ENCODE measurements at places on chromosomes 1 and 21.

GRCh38 chr1:218874313-218874712, 299.4 kb upstream of the LYPLAL1 start:
- DNase-seq = no peak

- DNase-seq = no peak
Measured at GRCh38 chr1:107842241-107842640, 122.7 kb downstream of the VAV3 start.

DNA sequence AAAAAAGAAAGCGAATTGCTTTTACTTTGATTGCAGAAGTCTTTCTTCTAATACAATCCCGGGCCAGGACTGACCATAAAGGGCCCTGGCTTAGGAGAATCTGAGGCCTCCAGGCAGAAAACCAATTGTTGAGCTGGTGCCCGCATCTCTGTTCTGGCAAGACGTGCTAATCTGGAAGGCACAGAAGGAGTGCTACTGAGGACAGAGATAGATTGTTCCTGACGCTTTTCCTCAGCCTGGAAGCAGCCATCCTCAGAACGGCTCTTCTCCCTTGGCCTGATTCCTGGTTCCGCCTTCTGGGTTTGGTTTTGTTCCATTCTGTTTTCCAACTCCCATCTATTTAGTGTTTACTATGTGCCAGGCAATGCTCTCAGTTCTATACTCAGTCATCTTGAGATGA, 44.8 kb upstream of the SPOCD1 start:
- no peak for DNase-seq

GRCh38 chr1:78712467-78713051, 62.9 kb downstream of the IFI44 start:
- DNase-seq = no peak

GRCh38 chr21:40507978-40508377, 339.0 kb downstream of the DSCAM start:
- DNase-seq = no peak

GRCh38 chr1:150954708-150955107, 19.9 kb downstream of the CERS2 start:
- DNase-seq = no peak

DNA sequence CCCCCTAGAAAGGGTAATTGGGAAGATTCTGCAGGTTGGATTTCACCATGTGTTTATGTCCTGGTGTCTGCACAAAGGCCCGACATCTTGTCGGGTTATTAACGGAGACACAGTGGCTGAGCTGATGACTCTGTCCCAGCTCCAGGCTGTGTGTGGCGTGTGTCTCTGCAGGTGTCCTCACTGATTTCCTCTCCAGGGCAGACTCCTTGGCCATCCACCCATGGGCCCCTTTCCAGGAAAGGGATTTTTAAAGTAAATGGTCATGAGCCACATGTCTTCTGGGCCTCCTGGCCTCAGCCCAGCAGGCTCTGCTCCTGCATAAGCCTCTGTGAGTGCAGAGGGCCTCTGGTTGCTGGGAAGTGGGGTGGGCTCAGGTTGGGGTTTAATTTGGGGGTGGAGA, 418.7 kb upstream of the VAMP3 start:
- no peak for DNase-seq

- no peak for DNase-seq
Measured at GRCh38 chr1:82240571-82240970, 439.8 kb downstream of the ADGRL2 start.

- DNase-seq = no peak
Measured at GRCh38 chr1:112628516-112628915, 8.9 kb downstream of the CAPZA1 start.

DNA sequence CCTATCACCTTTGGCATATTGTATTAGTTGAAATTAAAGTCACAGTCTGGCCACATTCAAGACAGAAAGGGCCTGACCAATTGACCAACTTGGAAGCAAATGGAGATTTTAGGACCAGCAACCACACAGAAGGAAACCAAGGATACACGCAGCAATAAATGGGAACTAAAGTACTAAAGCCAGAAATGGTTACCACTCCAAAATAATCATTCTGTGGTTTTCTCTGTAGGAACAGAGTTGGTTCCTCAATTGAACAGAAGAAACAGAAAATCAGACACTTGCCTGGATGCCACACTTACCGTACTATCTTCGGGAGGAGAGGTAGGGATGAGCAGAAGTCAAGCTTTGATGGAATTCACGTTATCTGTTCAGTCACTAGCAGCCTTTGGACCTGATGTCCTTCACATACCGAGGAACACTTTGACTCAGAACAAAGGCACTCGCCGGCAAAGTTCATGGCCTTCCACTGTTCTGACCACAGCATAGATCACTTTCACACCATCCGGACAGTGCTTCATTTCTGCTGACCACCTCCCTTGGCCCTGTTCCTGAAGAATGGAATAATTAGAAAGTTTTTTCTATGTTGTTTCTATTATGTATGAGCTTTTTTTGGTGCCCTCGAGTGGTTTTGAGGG, 96.9 kb downstream of the LPAR3 start:
- DNase-seq = no peak

DNA sequence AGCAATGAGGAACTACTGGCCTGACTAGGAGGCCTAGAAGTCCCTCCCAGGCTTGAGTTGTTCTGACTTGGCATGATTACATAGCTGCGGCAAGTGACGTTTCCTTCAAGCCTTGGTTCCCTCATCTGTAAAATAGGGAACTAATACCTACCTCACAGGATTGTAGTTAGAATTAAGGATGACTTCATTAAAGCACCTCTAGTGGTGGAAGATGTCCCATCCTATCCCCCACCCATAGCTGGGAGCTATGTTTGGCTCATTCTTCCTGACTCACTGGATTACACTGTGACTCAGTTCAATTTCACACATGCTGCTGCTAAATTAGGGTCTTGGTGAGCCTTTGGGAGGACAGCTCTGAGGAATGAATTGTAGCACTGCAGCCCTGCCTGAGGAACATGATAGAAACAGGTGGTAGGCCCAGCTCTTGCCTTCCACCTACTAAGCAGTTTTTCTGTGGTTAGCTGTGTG, 6.0 kb upstream of the SHISA4 start:
- peak; percentile 37 for DNase-seq

- no peak for DNase-seq
Measured at GRCh38 chr1:205444300-205444930, 11.4 kb downstream of the BLACAT1 start.

- DNase-seq = no peak
Measured at GRCh38 chr1:31266547-31266946, 26.9 kb upstream of the NKAIN1 start.

DNA sequence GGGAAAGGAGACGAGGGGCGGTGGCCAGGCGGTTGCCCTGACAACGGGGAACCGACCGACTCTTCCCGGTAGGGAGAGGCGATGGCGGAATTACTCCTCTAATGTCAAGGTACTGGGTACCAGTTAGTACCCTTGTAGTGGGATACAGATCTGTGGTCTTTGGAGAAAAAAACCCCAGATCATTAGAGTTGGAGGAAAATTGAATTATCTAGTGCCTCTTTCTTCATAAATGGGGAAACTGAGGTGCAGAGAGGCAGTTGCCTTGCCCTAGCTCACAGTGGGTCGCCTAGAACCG, 545 bp upstream of the PEF1 start:
- DNase-seq = no peak

DNA sequence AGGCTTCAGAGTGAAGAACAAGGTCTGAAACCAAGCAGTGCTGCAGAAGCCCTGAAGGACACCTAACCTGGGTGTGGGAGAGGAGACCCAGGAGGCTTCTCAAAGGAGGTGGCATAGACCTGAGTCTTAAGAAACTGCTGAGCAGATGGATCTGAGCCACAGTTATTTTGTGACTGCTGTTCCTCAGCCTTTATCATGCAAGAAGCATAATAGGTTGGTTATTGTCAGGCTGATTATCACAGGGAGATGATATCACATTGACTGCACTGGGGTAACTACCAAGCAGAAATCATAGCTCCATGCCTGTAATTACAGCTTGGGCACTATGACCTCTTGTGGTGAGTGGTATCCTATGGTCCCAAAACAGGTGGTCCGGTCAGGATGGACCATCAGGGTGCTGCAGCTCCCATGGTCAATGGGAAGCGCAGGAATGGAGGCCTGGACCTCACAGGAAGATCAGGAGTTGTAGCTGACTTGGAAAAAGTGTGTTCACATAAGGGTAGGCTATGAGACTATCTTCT, 11.5 kb upstream of the ATP2B4 start:
- no peak for DNase-seq

- DNase-seq = peak; percentile 67
Measured at GRCh38 chr1:246608616-246609376, 42.5 kb downstream of the CNST start.

DNA sequence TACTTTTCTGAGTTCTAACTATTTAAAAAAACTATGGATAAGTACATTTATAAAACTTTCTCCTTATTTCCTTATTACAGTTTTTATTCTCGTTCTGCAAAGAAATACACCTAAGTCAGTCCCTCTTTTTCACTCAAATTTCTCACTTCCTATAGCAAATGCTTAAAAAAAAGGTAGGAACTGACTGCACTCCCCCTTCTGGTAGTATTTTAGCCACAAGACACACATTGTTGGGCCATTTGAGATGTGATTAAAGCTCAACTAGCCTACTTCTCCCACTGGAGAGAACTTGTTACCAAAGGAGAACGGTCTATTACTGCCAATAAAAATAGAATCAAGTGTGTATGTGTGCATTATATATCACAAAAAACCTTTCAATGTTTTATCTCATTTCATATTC, 521.9 kb upstream of the PRMT6 start:
- DNase-seq = no peak

DNA sequence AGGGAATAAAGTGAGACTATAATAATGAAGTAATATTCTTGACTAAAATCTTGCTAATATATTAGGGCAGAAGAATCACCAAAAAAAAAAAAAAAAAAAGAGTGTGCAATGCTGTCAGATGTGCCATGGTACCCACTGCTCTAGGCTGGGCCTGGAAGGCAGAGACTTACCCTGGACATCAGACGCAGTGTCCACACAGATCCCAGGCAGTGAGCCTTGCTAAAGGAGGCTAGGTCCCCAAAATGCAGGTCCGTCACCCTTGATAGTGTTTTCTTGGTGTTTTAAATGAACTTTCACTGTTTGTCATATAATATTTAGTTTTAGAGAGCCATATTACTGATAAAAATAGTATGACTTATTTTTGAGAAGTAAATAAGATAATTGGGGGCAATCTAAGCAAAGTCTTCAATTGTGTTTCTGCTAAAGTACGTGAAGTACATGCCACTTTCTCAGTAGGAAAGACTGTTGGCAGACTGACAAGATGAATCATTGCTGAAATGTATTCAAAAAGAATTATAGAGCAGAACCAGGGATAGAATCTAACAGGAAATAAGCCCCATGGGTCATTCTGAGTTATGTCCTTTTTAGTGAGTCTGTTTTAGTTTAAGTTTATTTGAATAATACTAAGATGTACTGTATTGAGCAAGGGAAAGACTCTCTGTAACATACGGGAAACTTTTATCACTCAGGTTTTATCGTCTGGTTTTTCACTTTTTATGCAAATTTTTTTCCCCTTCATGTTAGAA, 74.6 kb upstream of the PDC start:
- no peak for DNase-seq

- no peak for DNase-seq
Measured at GRCh38 chr1:177737456-177737855, 232.4 kb downstream of the SEC16B start.

DNA sequence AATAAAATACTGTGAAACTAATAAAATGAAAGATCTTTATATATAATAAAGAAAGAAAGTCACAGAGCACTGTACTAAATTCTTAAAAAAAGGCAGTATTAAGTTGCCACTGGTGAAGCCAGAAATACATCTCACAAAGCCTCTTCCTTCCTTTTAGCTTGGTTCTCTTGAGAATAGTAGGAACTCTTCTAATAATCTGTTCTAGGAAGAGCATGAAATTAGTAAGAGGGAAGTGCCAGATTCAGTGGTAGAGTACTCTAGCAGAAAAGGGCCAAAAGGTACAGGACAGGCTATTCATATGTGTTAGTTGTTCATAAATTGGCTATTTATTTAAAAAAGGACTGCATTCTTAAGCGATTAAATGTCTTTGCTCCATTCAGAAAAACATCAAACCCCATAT, 33.7 kb downstream of the CTTNBP2NL start:
- no peak for DNase-seq

GRCh38 chr1:91736146-91736714, 149.7 kb downstream of the TGFBR3 start:
- DNase-seq = no peak

- DNase-seq = no peak
Measured at GRCh38 chr1:52240592-52241210, 98.8 kb downstream of the ZFYVE9 start.

DNA sequence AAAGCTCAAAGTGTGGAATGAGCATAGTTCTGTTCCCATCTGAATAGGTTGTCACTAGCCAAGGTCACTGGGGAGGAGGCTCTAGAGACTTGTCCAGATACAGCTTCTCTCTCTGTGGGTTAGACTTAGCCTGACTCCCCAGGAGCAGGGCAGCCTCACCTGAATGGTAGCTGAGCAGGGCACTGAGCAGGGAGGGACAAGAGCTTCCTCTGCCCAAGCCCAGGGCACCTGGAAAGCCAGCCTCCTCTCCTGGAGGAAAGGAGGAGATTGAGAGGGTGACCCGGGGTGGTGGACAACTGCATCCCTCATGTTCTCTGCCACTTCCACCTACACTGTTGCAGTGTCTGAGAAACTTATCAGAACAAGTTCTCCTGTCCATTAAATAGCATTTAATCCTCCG, 59.0 kb upstream of the F3 start:
- no peak for DNase-seq

- DNase-seq = no peak
Measured at GRCh38 chr1:228082918-228083870, 686 bp downstream of the ARF1 start.

DNA sequence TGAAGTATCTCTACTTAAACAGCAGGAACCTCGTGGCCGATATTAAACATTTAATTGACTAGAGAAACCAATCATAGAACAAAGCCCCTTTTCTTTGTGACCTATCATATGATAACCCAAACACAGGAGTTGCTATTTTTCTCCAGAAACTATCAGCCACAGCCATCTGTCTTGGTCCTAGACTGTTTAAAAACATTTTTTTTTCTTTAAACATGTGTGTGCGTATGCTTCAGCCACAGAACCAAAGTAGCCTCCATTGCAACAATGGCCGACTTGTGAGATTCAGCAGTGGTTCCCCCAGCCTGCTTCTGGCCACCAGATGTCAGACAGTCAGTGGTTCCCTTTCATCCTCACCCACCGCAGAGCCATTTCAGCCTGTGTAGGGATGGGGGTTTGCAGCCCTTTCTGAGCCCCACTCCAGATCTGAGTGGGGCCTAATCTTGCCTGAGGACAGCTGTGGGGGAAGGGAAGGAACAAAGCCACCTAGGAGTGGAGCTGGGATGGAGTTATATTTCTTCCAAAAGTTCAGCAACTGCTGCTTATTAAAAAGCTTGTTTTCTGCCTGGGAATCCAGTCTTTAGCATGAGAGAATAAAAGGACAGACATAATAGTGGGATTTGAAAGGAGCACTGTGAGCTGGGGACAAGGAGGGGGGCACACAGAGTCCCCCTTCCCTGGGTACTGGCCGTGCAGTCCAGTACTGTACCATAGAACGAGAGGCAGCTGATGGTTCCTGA, 11.7 kb upstream of the IGSF3 start:
- DNase-seq = no peak

GRCh38 chr1:26723013-26723991, 27.5 kb downstream of the ARID1A start:
- DNase-seq = peak; percentile 68

All from activated CD8-positive, alpha-beta memory T cell treated with anti-CD3 and anti-CD28 coated beads for 24 hours (primary cell).